ENCODE measurements at places on chromosomes 5 and 9.

- no peak for DNase-seq
These were observed 3.9 kb upstream of the MEF2C start for GRCh38 chr5:88886746-88887341.

GRCh38 chr9:16871336-16872151 is 1.1 kb upstream of the BNC2 start:
- DNase-seq: peak; percentile 61

DNA sequence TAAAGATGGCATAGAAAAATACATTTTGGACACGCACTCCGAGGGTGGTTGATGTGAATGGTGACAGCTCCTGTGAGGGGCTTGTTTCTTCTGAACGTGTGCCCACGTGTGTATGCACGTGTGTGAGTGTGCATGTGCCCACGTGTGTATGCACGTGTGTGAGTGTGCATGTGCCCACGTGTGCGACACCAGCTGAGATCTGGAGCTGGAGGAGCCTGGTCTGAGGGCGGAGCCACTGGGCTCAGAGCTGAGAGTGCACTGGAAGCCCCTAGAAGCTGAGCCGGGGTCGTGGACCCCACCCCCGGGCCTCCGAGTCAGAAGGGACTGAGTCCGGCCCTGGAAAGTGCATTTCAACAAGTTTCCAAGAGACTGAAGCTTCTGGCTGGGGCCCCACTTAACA is 282.5 kb upstream of the IRX4 start:
- no peak for DNase-seq

DNA sequence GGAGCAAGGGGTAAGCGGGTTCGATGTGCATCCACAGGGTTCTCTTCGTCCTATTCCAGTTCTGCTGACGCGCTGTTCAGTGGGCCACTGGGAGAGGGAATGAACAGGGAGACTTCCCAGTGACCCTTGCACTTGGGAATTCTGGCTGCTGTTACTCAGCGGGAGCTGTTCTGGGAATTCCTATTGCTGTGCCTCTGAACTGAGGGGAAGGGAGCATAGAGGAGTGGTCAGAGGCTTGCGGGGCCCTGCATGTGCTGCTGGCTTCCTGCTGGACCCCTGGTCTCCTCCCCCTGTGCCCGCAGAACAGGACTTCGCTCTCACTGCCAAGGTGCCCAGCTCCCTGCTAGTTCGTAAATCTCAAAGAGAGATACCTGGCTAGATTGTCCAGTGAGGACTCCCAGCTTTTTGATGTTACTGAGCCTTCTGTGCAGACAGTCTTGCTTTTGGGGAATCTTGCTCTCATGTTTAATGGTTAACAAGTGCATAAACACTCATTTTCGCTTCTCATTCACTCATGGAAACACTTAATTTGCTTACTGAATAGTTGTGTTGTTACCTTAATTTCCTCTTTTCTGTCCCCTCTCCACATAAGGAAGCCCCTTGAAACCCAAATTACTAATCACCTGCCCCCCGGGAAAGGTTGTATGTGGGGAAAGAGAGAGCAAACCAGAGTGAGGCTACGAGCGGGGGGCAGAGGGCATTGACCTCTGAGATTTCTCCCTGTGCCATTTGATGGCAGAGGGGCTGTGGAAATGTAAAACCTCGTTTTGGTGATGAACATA is 5.9 kb downstream of the TRIO start:
- no peak for DNase-seq

DNA sequence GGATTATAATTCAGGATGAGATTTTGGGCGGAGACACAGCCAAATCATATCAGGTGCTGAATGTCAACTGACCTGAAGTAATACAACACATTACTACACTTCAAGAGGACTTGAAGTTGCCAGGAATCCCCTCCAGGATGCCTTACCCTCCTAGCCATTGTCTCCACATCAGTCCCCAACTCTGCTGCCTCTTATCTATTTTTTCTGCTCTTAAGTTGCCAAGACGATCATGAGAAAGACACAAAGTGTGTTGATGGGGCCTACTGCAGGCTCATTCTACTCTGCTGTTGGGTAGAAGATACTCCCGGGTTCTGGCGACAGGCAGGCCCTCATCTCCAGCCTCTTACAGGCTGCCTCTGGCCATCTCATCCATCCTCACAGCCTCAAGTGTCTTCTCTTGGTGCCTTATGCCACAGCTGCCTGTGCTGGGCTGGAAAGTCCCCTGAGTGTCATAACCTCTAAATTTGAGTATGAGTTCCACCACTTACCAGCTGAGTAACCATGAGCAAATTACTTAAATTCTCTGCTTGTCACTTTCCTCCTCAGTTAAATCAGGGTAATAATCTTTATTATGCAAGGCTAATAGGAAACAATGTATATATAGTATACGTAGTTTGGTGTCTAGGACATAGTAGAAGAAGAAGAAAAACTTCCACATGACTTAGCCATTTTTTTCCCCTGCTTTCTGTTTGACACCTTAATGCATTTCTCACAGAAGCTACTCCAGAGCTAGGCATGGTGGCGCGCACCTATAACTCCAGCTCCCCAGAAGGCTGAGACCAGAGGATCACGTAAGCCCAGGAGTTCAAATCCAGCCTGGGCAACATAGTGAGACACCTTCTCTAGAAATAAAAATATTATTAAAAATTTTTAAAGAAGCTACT is 73.0 kb upstream of the SNX2 start:
- DNase-seq: no peak

GRCh38 chr5:52846182-52846842 is 58.6 kb downstream of the ITGA1 start:
- no peak for DNase-seq

DNA sequence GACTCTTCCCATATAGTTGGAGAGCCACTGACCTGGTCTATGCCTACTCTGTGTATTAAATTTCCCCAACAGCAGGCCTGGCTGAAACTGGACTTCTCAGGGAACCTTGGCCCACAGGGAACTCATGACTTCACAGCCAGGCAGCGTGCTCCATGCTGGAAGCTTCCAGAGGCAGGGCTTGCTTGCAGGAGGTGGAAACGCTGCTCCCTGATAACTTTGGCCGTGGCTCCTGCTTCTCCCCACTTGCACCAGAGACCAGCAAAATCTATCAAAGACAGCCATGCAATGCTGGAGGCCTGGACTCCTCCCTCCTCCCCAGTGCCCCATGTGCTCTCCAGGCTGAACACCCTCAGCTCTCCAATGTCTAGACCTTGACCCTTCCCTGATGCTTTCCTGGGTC is 137.1 kb downstream of the GABBR2 start:
- DNase-seq: no peak

- no peak for DNase-seq
These were observed 14.5 kb upstream of the AUH start for GRCh38 chr9:91376239-91376638.

DNA sequence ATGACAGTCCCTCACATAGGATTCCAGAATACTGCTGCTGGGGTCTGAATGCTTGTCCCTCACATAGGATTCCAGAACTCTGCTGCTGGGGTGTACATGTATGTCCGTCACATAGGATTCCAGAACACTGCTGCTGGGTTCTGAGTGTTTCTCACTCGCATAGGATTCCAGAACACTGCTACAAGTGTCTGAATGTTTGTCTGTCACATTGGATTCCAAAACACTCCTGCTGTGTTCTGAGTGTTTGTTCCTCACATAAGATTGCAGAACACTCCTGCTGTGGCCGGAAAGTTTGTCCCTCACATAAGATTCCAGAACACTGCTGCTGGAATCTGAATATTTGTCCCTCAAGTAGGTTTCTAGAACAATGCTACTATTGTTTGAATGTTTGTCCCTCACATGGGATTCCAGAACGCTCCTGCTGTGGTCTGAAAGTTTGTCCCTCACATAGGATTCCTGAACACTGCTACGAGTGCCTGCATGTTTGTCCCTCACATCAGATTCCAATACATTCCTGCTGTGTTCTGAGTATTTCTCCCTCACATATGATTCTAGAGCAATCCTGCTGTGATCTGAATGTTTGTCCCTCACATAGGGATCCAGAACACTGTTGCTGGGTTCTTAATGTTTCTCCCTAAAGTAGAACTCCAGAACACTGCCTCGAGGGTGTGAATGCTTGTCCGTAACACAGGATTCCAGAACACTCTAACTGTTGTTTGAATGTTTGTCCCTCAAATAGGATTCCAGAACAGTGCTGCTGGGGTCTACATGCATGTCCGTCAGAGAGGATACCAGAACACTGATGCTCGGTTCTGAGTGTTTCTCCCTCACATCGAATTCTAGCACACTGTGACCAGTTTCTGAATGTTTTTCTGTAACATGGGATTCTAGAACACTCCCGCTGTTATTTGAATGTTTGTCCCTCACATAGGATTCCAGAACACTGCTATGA is 200.4 kb downstream of the FOXD4L6 start:
- DNase-seq: no peak

DNA sequence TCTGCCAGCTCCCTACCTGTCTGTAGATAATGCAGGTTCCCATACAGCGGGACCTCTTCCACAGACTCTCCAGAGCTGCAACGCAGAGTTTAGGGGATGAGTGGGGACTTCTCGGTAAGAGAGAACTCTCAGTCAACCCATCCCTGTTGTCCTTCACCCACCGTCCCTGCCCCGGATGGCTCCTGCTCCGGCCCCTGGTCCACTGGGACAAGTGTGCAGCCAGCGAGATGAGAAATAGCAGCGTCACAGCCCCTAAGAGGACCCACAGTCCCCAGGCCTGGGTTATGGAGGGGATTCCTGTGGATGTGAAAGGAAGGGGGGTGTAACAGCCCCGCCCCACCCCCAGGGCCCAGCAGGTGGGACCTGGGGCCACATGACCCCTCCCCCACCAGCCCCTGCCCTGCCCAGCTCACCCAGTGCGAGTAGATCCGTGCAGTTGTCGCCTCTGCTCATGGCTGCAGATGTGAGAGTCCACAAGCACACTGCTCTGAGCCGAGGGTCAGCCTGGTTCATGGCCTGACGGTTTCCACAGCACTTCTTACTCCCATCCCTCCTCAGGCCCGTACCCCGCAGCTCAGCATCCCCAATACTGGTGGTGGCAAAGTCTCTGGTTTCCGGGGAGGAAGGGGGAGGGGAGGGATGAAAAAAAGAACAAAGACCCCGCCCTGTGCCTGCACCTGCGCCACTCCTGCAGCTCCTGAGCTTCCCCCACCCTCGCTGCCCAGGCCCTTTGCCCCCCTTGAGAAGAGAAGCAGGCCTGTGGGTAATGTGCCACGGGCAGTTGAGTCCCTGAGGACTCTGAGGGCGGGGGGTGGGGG is at the start of gene SIT1:
Gene SIT1, minus strand, starts transcription at position 591 of the 818 bp plus-strand sequence. Its CDS starts 78 bp downstream, at position 513.
- DNase-seq: no peak

DNA sequence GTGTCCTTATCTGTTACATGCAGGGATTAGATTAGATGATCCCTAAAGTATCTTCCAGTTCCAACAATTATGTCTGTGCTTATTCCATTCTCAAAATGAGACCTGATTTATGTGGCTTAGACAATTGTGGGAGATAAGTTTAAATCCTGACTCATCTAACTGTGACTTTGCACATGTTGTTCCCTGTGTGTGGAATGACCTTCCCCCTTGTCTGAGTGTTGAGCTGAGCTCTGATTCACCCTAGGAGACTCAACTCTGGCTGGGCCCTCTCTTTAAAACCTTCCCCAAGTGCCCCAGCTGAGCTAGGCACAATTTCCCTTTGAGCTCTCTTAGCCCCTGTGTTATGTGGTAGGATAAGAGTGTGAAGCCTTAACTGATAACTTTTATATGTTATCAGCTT is 118.9 kb upstream of the ELL2 start:
- DNase-seq: peak; percentile 62

DNA sequence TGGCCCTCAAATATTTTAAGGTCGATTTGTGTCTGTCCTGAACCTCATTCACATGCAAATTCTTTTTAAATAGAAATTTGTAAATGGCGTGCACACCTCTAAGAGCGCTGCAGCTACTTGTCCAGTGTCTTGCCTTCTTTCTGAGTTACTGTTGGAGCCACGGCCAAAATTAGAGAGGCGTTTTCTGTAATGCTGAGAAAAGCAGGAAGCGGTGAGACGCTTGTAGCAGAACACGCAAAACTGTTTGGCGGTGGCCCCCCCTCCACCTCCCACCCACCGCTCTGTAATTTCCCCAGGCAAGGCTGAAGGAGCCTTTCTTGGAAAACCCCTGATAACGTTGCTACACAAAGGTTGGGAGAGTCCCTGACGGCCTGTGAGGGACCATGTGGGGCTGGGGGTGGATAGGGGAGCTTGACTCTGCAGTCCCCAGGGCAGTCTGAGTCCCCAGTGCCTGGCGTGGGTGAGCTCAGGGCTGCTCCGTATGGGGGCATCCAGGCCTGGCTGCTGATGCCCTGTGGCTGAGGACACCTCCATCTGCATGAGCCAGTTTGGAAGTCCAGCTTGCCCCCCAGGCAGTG is 96.5 kb downstream of the GADD45G start:
- no peak for DNase-seq

DNA sequence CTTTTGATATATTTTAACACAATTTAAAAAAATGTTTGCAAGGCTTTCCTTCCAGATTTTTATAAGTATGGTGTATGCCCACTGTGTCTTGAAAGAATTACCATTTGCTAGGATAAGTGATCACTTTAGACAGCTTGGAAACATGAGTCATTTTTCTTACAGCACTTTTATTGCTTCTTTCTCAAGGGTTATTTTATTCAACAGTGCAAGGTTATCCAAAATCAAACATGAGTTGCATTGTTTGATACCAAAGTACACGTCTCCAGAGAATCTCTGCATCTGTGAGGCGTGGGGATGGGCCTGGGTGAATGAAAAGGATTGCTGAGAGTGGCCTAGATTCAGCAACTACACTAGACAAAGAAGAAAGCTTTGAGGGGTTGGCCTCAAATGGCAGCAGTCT is 329.6 kb downstream of the ADAMTS6 start:
- DNase-seq: no peak

GRCh38 chr9:75185585-75186170 is 97.4 kb downstream of the OSTF1 start:
- DNase-seq: no peak

GRCh38 chr9:126838055-126838811 is 22.2 kb upstream of the ZBTB34 start:
- no peak for DNase-seq

DNA sequence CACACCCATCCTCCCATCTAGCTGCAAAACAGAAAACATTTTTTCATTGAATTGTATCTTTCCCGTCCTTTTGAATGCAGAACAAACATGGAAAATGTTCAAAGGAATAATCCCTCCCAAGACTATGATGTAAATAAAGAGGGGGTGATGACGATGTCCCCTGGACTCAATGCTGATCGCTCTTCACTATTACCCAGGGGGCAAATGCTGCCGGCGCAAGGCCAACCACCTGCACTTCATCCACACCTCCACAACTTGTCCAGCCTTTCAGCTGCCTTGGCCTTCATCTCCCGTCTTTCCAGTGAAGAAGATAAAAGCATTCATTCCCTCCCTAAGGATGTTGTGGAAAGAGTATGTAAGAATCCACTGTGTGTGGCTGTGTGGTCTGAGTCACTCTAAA is 240.3 kb downstream of the AGTPBP1 start:
- no peak for DNase-seq
